Stimulated activated CD4-positive, alpha-beta T cell treated with anti-CD3 and anti-CD28 coated beads, TNF-alpha, amount 100 ng/mL, for 4 hours (primary cell): ENCODE measurements at places on chromosomes 5 and 9.

DNA sequence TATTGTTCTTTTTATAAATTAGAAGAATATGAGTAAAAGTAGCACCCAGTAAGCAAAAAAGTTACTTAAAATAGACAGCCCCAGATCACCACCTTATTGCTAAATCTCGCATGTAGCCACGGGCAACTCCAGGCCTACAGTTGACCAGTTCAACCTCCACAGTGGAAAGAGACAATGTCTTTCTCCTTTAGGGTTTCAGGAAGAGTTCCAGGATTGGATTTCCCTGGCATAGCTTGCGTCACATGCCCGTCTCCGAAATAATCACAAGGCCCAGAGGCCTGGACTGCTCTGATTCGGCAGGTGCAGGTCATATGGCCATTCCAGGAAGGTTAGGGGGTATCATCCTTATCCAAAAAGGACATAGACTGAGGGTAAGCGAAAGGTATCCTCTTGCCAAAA is 9.9 kb upstream of the PFDN1 start:
- DNase-seq: no peak

DNA sequence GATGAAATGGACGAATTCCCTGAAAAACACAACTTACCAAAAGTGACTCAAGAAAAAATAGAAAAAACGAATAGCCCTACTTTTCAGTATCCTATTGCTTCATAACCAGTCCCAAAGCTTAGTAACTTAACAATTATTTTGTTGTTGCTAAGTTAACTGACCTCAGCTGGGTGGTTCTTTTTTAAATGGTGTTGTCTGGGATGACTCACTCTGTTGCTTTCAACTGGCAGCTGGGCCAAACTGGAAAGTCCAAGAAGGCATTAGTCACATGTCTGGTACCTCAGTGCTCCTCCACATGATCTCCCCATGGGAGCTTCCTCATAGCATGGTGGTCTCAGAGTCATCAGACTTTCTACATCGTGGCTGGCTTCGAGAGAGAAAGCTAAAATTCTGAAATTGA is 47.8 kb upstream of the ADAMTS2 start:
- no peak for DNase-seq

GRCh38 chr9:14500705-14501104 is 186.8 kb upstream of the NFIB start:
- DNase-seq: no peak

DNA sequence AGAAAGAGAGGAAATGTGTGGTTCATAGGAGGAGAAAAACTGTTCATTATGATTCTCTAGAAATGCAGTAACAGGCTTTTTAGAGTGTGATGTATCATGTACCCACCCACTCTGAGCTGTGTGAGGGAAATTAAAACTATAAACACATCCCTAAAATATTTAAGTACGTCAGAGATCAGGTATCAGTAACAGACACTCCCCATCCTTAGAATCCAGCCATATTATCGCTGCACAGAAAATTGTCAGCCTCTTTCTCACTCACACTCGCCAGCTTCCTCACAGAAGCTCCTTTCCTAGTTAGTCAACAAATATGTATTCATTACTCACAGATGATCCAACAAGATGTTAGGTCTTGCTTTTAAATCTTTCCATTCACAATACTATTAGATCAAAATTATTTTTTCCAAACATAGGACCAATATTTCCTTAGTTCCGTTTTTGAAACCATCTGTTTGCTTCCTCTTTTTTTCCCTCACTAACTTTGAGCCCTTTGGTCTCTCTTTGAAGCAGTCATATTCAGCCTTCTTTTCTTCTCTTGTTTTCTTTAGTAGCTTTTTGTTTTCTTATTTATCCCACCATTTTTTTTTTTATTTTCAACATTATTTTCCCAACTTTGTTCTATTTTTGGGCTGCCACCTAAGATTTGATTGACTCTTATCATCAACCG is 13.6 kb upstream of the MAST4 start:
- DNase-seq: no peak

- no peak for DNase-seq
Measured at GRCh38 chr5:61207884-61208283, 45.6 kb upstream of the SMIM15 start.

DNA sequence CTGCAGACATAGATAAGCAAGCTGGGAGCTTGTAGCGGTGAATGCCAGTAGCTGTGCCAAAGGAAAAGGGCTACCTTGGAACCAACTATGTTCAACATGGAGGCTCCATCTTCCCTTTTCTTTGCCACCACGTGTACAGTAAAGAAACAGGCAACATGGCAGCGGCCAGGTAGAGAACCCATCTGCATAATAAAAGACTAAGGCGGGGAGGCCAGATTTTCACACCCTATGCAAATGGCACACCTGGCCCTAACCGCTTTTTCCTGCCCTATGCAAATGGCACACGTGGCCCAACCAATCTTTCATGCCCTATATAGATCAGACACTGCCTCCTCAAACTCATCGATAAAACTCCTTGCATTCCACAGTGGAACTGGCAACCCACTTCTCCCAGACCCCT is 477.5 kb upstream of the EDIL3 start:
- no peak for DNase-seq

DNA sequence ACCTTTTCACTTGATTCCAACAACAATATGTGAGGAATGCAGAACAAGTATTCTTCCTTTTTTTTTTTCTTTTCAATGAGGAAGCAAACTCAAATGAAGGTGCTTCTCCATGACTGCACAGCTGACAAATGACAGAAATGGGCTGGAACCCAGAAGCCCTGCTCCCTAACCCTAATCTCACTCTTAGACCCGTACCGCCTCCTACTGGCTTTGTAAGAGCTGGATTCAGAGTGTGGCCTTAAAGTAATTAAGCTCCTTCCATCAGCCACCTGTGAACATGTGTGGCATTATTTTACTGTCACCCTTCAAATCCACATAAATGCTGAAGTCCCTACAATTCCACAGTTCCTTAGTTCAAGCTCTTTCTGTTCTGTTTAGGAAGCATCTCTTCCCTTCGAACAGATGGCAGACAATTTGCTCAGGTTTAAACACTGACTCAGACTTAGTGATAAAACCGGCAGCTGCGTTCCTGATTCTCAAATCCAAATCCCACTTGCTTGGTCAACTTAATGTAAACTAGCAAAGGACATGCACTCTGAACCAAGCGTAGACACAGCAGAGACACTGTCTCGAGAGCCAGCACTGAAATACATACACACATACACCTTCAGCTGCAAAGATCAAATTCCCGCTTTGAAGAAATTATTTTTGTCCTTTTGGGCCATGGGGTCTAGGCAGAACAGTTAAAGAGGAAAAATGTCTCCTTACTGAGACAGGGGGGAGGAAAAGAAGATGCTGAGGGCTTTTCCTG is 316.7 kb upstream of the TLE4 start:
- DNase-seq: no peak

GRCh38 chr5:110031402-110032140 is 341.8 kb downstream of the MAN2A1 start:
- DNase-seq: no peak

DNA sequence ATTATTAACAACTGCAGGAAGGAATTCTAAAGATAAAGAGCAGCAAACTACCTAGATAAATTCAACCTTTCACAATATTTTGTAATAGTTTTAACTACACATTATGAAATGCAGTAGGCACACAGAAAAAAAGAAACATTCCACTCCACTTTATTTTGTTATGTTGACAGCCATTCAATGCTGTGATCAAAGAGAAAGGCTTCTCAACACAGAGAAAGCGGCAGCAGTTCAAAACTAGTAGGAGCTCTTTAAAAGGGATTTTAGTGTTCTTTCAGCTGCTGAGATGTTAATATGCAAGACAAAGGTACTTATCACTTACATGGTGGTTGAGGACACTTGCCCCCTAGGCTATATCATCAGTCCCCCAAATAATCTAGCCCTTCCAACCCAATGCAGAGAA is 11.6 kb downstream of the CEMIP2 start:
- DNase-seq: no peak

DNA sequence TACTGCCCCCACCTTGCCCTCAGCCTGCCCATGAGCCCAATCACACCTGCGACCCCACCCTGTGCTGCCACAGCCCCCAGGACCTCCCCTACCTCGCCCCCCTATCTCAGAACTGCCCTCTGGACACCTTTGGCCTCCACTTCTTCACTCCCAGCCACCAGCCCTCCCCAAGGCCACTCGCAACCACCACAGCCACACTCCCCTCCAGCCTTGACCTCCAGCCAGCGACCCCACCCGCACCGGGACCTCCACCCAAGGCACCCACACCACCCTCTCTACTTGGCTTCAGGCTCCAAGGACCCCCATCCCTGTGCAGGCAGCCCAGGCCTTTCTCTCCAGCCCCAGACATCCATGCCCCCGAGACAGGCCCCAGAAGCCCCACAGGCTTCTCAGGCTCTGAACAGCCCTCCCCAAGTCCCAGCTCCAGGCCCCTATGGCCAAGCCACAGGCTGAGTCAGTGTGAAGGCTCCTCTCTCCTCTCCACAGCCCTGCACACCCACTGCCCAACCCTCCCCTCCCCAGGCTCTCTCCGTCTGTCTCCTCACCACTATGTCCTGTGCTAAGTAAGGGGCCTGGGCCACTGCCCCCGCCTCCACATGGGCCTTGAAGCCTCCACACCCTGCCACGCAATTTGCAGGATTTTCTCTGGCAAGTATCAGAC is 2.0 kb downstream of the AK1 start:
- no peak for DNase-seq

DNA sequence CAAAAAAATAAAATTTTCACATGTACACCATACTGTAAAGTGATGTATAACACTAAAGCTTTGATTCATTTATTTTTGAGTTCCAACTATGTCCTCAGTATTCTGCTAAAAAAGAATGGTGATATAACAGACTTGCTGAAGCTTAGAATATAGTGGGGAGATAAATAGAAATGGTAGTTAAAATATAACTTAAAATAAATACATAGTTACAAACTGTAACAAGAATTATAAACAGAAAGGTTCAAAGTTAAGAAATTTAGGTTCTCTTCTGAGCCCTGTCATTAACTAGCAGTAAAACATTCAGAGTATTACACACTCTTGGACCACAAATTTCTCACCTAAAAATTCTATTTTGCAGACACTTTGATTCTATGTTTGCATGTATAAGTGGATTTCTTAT is 392.1 kb downstream of the ANXA1 start:
- no peak for DNase-seq

DNA sequence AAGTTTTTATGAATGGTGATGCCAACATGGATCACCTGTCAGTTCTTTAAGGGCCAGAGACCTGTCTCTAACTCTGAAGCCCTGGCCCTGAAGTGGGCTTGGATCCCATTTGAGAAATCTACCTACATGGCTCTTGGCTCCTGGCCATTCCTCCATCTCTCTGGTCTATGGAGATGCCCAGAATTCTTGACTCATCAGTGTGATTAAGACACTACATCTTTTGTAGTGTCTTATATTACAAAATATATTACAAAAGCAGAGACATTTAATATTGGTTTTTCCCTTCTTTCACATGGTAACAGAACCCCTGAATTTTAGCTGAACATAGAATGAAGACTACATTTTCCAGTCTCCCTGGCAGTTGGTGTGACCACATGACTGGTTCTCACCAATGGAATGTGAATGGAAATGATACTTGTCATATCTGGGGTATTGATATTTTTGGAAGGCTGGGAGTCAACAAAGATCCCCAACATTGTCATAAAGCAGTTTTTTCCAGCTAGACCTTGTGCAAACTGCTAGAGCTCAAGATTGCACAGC is 198.3 kb downstream of the SREK1 start:
- DNase-seq: no peak

GRCh38 chr5:87198010-87198409 is 69.7 kb upstream of the RASA1 start:
- no peak for DNase-seq

DNA sequence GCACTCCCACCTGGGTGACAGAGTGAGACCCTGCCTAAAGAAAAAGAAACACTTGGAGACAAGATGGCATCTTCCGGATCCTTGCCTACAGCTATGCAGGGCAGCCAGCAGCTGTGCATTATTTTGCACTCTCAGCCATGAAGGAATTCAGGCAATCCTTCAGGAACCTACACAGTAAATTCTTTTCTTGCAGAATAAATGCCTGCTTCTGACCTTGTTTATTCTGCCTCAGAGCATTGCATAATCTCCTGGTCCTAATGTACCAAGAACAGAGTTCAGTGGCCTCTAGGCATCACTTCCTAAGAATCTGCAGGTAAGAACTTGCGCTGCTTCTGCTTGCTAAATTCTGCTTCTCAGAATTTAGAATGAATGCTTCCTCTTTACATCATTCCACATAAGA is 16.8 kb downstream of the GLDC start:
- DNase-seq: no peak

GRCh38 chr5:14216902-14217301 is 73.8 kb downstream of the TRIO start:
- no peak for DNase-seq

- DNase-seq: no peak
Measured at GRCh38 chr5:16508730-16509531, 43.3 kb upstream of the ZNF622 start.
